Fibroblast of skin of right biceps (primary cell): ENCODE measurements at places on chromosomes 7 and 10.

DNA sequence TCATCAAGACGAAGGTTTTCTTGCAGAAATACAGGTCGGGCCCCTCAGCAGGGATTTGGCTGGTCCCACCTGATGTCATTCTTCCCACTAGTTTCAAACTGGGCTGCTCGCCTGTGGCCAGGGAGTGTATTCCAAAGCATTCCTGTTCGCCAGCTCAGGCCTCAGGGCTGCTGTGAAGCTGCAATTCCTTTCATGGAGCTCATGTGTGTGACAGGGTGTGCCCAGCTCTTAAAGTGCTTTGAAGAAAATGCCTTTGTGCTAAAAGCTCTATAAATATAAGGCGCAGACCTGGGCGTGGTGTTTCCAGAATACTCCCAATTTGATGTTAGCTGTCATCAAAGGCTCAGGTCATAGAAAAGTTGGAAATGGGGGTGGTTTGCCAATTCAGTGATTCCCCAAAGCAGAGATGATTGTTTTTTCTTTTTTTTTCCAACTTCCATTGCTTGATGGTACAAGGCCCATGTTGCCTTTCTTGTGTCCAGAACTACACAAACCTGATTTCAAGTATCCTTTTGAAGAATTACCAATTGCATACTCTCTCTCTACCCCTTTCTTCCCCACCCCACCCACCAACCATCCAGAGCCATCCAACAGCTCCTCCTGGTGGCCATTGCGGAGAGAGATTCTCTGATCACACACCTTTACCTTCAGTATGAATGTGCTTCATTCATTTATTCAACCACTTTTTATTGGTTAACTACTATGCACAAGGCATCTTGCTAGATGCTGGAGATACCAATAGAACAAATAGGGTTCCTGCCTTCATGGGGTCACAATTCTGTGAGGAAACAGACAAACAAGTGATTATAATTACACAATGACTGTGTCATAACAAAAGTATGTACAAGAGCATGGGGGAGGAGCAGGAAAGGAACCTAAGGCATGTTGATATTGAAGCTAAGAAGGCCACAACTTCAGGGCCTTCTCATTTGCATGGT is 297.3 kb upstream of the LYZL1 start:
- peak; percentile 81 for DNase-seq

DNA sequence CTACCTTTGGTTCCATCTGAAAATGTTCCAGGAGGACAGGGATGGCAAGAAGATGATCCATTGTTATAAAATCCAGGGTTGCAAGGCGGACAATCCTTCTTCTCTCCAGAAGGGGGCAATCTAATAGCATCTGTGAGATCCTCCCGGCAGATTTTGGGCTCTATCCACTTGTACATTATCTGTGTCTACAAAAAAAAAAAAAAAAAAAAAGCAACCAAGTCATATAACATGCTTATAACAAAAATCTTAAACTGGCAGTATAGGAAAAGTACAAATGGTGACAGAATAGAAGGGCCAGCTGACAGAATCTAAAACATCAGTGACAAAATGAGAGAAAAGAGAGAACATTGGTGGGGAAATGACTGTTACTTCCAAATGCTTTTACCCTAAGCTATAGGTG is 132.7 kb downstream of the ELAPOR2 start:
- peak; percentile 68 for DNase-seq

GRCh38 chr7:147640821-147641220 is 949.7 kb upstream of the C7orf33 start:
- no peak for DNase-seq

- peak; percentile 30 for DNase-seq
Observed at GRCh38 chr7:66837007-66837406, 84.0 kb upstream of the TMEM248 start.

GRCh38 chr10:69057261-69057950 is 30.5 kb upstream of the SRGN start:
- no peak for DNase-seq

GRCh38 chr7:66937940-66938339 is 16.9 kb downstream of the TMEM248 start:
- no peak for DNase-seq

- no peak for DNase-seq
Observed at GRCh38 chr10:71209352-71209715, 3.0 kb upstream of the UNC5B start.

DNA sequence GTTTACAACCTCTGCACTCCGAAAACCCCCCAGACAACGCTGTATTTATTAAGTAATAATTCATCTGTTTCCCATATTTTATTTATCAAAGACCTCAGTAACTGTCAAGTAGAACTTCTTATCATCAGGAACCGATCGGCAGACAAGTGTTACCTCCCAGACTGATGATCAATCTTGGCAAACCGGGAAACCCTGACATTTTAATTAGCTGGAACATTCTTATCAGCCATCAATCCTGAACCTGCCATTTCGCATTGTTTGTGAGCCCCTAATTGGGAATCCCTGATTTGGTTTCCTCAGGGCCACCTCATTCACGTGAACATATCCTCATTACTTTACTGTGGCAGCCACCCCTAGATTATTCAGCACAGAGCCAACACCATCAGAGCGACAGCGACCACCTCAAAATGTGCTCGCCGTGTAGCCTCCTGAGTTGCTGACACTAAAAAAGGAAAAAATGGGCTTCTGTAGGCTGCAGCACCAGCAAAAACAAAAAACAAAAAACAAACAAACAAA is 93.6 kb upstream of the SDK1 start:
- DNase-seq: no peak

DNA sequence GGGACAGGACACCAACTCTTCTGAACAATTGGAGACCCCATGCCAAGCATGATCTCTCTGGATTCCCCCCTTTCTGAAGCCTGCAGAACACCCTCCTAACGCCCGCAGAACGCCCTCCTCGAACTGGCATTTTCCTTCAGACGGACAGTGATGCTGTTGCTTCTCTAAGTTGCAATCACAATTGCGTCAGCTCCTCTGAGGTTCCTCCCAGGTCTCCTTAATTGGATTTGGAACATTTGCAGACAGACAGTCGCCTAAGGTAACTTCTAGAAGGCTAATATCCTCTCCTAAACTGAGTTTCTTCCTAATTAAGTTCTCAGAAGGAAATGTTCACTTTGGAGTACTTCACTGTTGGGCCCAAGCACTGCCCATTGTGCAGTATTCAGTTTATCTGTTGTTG is 20.5 kb upstream of the SERPINE1 start:
- no peak for DNase-seq

DNA sequence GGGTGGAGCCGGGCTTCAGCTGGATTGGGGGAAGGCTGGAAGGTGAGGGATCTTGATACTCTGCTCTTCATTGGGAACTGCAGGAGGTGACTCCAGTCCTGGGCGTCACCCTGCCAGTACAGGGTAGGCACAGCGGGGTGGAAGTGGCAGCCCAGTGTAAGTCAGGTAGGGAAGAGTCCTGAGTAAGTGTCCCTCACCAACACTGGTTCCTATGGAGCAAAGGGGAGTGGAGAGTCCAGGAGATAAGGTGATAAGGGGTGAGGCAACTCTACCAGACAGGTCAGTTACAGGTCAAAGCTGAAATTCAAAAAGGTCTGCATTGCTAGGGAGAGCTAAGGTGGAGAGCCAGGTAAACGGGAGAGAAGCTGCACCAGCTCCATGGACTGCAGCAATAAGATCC is 145.6 kb upstream of the NFE2L3 start:
- no peak for DNase-seq

GRCh38 chr7:28037220-28038010 is 143.2 kb downstream of the JAZF1 start:
- peak; percentile 98 for DNase-seq

GRCh38 chr7:30924624-30925023 is 13.0 kb downstream of the AQP1 start:
- DNase-seq: no peak

DNA sequence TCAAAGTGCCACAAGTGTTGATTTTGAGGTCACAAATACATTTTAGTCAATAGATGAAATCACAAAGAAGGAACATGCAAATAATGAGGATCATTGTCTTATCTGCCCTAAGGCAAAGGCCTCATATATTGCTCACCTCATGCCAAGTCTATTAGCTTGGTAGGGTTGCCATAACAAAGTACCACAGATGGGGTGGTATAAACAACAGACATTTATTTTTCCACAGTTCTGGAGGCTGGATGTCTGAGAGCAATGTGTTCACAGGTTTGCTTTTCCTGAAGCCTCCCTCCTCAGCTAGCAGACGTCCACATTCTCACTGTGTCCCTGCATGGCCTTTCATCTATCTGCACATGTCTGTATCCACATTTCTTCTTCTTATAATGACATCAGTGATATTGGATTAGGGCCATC is 59.6 kb downstream of the RELN start:
- DNase-seq: no peak

- peak; percentile 82 for DNase-seq
Observed at GRCh38 chr10:50497758-50498157, 126.0 kb downstream of the SGMS1 start.

DNA sequence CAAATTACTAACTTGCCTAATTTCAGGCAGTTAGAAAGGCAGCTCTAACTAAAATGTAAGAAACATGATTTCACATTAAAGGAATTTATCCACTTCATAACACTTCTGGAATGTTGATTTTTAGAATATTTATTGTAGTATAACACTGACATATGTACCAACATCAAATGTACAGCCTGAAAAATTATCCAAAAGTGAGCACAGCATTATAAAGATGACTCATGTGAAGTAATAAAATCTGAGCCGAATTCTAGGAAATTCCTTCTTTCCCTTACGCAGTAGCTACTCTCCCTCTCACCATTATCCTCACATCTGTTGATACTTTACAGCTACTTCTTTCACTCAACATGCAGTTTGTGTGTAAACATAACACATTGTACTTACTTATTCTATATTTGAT is 610.6 kb downstream of the ZWINT start:
- DNase-seq: peak; percentile 0

GRCh38 chr7:48225101-48225500 is 53.8 kb downstream of the ABCA13 start:
- DNase-seq: no peak

DNA sequence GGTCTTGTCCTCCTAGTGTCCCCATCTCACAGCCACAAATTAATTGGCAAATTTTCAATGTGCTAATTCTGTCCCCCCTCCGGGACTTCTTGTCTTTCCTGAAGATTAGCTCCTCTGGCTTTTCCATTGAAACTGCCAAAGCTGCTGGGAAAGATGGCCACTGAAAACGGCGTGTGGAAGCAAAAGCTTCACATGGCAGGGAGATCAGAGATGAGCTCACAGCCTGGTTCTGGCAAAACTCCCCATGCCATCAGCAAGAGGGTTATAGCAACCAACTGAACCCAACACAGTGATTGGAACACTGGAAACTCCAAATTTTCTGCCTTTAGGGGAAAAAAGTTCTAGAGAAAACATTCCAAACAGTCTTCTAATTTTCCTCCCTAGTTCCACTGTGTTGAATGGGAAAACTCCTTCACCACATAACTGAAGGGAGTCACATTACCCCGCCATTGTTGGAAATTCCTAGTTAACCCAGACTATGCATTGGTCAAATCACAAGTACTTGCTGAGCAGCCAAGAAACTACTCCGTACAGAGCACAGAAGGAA is 37.0 kb downstream of the NRAP start:
- no peak for DNase-seq

DNA sequence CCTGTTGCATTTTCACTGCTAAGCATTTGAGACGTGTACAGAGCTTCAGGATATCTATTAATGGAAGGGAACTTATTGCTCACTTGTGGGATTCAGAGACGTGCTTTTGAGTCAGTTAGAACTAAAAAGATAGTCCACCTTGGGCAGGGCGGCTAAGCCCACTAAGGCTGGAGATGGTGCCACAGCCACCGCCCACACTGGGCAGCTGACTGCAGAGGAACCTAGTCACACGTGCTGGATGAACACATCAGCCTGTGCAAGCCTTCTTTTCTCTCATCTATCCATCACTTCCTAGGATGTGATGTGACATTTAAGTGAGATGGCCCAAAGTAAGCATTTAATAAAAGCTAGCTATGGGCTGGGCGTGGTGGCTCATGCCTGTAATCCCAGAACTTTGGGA is 78.0 kb downstream of the PTPRE start:
- DNase-seq: no peak

GRCh38 chr7:158819571-158820203 is 9.6 kb downstream of the ESYT2 start:
- DNase-seq: no peak

DNA sequence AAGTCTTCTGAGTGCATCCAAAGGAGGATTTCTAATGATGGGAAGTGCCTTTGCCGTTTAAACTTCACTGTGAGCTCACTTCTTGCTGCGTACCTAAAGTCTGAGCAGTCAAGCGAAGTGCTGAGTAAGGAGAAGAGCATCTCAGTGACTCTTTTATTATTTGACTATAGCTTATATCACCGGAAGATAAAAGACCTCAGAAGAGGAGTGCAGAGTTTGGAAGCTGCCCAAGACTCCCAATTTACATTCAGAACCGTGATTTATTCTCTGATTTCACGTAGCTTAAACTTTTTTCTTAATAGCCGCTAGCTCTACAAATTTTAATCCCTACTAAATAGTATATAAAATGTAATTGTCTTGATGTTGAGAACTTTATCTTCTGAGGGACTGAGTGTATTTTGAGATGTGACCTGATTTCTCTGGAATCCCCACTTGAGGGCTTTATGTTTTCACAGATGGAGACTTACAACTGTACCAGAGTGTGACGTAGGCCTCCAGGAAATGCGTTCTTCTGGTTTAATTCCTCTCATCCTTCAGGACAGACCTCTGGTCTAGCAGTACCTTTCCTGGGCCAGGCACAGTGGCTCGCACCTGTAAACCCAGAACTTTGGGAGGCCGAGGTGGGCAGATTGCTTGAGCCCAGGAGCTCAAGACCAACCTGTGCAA is 51.1 kb downstream of the CAMK1D start:
- DNase-seq: peak; percentile 66

GRCh38 chr10:22615819-22616499 is 98.4 kb downstream of the PIP4K2A start:
- peak; percentile 51 for DNase-seq
